ENCODE measurements at places on chromosomes 13 and 19.
A peak's percentile ranks its signal among the peaks of the same experiment; 100 is the strongest.

DNA sequence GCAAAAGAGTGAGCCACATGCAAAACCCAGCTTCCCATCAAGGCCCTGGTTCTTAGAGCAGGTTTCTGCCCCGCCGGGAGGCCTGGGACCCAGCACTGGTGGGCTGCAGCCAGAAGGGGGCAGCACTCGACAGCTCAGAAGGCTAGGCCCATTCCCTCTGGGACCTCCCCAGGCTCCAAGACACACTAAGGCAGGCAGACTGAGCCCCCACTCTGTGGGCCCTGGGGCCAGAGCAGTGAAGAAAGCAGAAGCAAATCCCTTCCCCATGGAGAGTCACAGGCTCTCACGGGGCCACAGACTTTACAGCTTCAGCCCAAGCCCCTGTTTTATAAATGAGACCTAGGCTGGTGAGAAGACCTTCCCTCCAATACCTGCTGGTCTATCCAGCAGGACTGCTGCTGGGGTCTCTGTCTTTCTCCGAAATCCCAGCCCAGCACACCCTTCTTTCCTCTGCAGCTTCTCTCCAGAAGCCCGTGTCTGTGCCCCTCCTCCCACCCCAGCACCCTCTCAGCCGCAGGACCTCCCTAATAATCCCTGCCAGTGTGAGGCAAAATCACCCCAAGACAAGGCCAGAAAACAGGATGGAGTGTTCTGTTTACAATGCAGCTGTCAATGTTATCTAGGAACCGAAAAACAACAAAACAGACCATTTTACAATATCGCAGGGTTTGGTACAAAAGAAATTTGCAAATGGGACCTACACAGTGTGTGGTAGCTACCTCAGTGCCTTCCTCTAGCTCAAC is 109.3 kb downstream of the ABCC4 start:
- DNase-seq: peak; percentile 79

GRCh38 chr19:8924283-8924682 is 85.9 kb downstream of the MUC16 start:
- no peak for DNase-seq

- DNase-seq: no peak
Measured at GRCh38 chr13:99559560-99559959, 58.3 kb downstream of the TM9SF2 start.

DNA sequence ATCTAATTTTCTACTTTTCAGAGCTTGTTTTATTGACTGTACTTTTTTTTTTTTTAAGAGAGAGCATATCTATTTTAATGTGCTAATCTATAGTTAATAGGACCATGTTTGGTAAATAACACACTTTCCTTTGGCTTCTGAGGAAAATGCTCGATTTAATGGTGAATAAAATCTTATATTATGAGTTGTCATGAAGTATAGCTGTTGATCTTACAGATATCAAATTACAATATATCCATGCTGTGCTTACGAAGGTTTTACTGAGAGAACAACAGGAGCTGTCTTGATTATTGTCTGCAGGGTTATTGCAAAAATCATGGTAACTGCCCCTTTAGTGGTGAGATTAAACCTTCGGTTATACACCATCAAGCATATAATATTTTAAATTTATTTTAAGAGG is 29.6 kb downstream of the URI1 start:
- no peak for DNase-seq

GRCh38 chr19:2969104-2969504 is 8.3 kb upstream of the TLE6 start:
- no peak for DNase-seq

- peak; percentile 37 for DNase-seq
Measured at GRCh38 chr19:18290302-18291018, 9.0 kb upstream of the JUND start.

DNA sequence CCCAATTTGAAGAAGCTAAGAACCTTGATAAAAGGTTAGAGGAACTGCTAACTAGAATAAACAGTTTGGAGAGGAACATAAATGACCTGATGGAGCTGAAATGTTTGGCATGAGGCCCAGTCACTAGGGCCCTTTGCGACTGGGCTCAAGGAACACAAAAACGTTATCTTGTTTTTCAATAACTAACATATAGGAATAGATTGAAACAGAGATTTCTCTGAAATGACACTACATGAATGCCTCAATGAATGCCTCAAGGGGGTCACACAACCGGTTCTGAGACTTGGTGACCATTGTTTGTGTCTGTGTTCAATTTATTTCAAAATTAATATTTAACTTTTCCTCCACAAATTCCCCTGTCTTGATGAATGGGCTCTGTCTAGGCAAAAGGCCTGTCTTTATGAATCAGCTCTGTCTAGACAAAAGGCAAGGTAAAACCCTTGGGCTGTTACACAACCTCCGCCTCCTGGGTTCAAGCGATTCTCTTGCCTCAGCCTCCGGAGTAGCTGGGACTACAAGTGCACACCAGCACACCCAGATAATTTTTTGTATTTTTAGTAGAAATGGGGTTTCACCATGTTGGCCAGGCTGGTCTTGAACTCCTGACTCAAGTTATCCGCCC is 932 bp upstream of the ZNF486 start:
- no peak for DNase-seq

DNA sequence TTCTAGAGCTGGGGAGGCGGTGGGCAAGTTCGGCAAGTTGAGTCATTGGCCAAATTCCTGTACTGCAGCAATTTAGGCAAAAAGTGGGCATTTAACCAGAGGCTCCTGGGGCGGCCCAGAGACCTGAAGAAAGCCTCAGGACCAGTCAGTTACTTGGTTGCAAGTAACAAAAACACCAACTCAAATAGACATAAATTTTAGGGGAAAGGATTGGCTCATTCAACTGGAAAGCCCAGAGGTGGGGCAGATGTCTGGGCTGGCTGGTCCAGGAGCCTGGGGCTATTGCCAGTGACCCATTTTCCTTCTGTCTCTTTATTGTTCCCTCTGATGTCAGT is 97.1 kb downstream of the SIPA1L3 start:
- DNase-seq: peak; percentile 26

DNA sequence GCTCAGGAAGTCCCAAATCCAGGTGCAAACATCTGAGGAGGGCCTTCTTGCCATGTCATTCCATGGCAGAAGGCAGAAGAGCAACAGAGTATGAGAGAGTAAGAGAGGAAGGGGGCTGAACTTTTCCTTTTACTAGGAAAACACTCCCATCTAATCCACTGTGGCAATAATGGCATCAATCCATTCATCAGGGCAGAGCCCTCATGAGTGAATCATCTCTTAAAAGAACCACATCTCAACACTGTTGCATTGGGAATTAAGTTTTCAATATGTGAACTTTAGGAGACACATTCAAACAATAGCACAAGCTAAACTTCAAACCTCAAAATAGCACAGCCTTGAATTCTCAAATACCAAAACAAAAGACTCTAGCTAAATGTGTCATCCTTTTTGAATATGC is 264.5 kb downstream of the KCTD12 start:
- DNase-seq: no peak

GRCh38 chr19:48737360-48737998 is 2.9 kb downstream of the RASIP1 start:
- DNase-seq: no peak

- no peak for DNase-seq
Measured at GRCh38 chr13:75170311-75170710, 311.7 kb downstream of the TBC1D4 start.

DNA sequence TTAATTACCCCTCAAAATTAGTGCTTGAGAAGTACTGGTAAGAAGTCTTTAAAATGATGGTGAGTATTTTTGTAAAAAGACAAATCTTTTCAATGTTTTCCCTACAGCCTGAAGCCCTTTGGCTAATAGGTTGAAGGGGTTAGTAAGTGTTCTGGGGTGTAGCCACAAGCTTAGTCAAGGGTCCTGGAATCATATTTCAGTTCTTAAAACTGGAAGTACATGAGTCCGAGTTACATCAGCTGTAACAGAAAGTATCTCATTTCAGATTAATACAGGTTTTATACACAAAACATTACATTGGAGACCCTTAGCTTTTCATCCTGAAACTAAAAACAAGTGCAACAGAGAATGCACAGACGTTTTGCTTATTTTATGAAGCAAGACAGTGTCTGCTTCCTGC is 52.7 kb upstream of the TEX29 start:
- no peak for DNase-seq

GRCh38 chr13:99800951-99801350 is 170.6 kb downstream of the ZIC5 start:
- DNase-seq: no peak

DNA sequence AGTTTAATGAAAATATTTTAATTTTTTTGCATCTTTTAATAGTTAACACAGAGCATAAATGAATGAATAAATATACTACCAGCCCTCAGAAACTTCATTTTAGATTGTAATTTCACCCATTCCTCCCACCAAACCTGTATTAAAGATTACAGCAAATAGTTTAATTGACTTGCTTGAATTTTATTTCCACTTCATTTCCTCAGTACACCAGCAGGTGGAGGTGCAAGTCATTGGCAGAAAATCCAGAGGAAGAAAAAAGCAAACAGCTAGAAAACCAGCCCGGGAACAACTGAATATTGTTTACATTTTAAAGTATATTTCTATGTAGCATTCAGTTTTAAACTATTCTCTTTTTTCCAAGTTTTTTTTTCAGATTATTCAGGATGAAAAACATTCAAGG is 177.8 kb downstream of the OLFM4 start:
- no peak for DNase-seq

DNA sequence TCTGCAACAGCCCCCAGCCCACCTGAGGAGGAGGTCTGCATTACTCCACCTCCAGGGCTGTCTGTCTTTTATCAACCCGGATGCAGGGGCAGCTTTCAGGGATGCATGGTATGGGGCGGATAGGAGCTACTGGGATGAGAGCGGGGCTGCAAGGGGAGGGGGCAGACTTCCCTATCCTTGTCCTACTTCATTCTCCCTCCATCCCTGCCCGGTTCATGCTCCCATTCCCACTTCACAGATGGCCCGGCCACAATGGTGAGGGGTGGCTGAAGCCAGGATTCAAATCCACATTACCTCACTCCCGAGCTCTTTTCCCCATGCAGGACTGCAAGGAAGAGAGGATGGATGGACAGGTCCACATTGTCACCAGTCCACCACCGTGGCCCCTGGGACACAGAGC is 40.5 kb upstream of the VSTM2B start:
- no peak for DNase-seq

DNA sequence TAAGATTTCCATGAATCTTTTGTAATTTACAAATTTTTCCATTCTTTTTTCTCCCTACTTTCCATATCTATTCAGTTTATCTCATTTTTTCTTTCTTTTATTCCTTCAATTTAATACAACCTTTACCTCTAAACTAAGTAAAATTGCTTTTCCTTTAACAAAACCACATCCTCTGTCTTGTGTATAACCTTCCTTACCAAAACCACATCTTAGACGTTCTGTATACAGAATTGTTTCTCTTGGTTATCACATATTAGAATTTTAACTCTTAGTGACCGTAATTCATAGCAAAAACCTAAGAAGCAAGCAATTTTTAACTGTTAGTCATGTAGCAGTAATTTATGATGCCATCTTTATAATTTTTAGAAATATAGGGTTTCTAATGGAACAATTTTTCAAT is 15.0 kb downstream of the PPP5C start:
- no peak for DNase-seq

DNA sequence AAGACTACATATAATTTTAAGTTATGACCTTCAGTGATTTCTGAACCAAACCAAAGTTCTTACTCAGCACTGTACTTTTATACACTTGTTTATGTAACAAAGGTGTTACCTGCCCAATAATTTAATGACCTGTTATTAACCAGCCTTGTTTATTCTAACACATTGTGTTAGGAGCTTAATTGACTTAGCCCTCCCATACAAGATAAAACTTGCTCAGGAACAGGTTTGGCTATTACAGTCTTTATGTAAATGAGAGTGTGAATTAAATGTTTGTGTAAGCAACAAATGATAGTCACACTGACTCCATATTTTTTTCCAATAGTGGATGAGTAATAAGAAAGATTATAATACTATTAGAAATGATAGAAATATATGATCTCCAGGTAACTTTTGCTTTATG is 51.8 kb upstream of the MYCBP2 start:
- DNase-seq: no peak

DNA sequence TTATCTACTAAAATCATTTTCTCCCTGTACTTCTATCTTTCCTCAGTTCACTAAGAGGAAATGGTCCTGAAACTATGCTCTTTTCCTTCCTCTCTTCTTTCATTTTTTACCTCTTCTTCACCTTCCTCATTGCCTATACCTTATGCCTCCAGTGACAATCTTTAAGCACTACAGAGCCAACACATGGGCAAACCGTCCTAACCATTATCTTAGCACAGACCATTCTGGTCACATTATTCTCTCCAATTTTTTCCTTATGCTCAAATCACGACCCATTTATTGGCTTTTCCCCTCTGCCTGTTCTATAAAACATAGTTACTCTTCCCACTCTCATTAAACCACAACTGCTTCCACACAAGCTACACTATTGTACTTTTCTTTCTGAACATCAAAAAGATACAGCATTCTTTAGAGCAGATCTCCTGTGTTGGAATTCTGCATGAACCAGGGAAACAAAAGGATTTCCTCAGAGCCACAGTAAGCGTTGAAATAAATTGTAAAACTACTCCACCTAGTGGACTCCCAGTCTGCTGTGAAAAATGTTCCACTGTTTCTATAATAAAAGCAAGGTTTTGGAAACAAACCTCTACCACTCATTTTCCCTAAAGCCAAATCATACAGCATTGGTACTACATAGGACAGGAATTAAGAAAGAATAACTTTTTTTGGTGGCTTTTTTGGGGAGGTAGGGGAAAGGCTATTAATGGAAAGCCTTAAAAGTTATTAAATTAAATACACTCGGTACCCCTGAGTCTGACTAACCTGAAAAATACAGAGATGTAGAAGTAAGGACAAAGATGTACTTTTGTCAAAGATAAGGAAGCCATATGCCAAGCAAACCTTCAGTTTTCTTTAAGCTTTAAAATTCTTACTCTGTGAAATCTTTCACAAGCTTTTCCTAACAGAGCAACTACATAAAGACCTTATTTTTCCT is 19.5 kb downstream of the NUFIP1 start:
- DNase-seq: peak; percentile 52

GRCh38 chr13:112259511-112259910 is 116.6 kb upstream of the SPACA7 start:
- DNase-seq: no peak

DNA sequence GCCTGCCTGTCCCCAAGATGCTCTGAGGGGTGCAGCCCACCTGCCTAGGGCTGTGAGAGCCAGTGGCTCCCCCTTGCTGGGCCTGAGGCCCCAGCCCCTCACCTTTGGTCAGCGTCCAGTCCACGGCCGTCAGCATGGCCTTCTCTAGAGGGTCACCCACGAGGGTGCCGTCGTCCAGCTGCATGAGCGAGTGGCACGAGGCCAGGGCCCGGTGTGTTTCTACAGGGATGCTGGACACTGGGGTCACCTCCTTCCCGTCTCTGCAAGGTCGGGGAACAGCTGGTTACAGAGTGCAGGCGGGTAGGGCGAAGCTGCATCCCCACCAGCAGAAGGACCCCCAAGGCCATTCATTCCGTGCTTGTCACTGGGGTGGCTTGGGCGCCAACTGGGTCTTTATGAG is 9.0 kb downstream of the ATP13A1 start:
- no peak for DNase-seq

All from brain microvascular endothelial cell (primary cell).